ENCODE measurements at places on chromosomes 16 and 17. TPM values are rescaled to one million over a fixed set of nuclear protein-coding genes. Genes with fewer than 3 reads are reported as not detected.
A peak's percentile ranks its signal among the peaks of the same experiment; 100 is the strongest.

- DNase-seq: no peak
Observed at GRCh38 chr16:19913340-19913645, 28.6 kb upstream of the GPRC5B start.

DNA sequence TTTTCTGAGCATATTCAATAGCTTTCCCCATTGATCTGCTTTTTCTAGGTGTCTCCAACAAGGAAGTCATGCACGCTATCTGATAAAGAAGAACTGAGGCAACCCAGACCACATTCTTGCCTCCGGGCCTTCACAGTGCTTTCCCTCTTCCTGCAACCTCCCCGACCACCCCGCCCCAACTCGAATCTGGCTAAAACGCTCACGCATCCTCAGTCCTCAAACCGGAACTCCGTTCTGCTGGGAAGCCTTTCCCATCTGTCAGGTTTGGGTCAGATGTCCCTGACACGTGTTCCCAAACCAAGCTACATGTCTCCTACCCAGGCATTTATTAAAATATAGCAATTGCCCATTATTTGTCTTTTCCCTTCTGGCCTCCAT, 112.7 kb downstream of the VPS53 start:
- no peak for DNase-seq

GRCh38 chr17:1050246-1050995, 53.5 kb downstream of the TIMM22 start:
- DNase-seq: no peak

DNA sequence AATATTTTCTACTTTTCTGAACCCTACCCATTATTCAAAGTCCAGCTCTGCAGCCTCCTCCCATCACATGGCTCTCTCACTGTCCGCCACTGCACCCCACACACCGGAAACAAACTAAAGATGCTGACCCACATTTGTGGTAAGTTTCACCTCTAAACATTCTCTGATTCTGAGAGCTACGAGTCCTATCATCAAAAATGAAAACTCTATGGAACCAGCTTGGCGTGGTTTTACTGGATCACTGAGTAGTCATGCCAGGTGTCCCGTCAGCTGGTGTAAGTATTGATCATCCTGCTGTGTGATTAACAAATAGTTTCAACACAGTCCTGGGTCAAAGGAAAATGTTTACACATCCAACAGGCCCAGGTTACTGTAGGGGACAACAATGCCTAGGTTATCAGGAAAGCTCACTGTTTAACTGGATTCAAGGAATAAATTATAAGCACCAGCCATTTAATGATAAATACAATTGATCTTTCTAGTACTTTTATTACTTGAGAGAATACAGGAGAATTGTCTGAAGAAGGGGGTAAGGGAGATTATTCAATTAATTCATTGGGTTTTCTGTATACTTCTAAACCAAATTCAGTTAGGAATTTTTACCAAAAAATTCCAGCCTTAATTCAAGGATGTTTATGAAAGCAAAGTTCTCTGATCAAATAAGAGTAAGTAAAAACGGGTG, 33.9 kb downstream of the CYTH1 start:
- no peak for DNase-seq

GRCh38 chr17:33218698-33219601, 74.1 kb downstream of the ASIC2 start:
- DNase-seq: no peak

DNA sequence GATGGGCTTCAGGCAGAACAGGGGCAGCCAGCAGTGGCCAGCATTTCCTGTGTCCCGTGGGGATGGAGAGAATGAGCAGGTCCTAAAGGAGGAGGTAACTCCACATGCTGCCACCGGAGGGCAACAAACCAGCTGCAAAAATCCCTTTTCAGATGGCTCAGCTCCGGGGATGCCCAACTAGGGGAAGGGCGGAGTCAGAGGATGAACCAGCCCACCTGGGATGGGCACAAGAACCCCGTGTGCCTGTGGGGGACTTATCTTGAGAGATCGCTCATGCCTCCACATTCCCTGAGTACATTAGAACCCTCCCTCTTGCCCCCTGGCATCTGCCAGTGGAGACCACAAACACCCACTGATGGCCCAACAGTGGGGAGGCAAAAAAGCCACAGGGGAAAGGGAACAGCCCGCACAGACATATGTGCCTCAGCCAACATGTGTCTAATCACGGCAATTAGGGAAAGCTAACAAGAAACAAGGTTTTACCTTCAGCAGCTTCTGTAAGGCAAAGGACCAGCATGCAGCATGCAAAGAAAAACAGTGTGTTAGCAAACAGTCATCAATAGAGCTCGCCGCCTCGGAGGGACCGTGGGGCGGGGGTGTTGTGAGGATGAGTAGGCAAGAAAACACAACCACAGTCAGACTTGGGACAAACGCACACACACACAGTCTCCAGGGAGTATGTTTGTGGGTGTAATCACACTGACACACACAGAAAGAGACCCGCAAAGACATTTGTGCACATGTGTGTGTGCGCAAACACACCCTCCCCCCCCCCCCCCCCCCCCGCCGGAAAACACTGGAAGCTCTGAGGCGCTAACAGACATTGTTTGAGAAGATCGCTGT, 64.0 kb downstream of the MYO18A start:
- DNase-seq: no peak

GRCh38 chr17:78558181-78558850, 18.9 kb downstream of the DNAH17 start:
- no peak for DNase-seq

GRCh38 chr16:27772093-27772825, 222.3 kb downstream of the KATNIP start:
- no peak for DNase-seq

DNA sequence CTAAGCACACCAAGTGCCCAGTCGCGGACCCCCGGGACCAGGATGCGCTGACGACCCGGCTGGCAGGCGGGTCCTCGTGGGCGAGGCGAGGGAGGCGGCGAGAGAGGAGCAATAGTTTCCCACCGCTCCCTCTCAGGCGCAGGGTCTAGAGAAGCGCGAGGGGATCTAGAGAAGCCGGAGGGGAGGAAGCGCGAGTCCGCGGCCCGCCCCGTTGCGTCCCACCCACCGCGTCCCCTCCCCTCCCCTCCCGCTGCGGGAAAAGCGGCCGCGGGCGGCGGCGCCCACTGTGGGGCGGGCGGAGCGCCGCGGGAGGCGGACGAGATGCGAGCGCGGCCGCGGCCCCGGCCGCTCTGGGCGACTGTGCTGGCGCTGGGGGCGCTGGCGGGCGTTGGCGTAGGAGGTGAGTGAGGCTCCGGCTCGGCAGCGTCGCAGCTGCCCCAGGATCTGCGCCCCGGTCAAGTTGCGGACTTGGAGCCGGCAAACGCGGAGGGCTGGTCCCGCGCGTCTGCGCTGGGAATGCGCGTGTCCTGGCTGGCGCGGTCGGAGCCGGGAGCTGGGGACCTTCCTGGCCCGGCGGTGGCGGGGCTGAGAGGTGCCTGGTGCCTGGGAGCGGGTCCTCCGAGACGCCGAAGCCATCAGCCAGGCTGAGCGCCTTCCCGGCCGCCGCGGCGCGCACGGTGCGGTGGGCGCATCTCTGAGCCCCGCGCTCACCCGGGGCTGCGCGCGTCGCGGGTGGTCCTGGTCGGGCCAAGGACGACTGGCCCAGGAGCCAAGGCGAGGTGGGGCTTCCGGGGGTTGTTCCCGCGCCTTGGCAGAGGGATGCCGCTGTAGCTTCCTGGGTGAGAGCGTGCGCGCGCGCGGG, at the start of gene ITGB3:
Gene ITGB3, plus strand, starts transcription at position 287 of the 862 bp plus-strand sequence. Its CDS starts 35 bp downstream, at position 322.
- DNase-seq: no peak

- DNase-seq: no peak
Observed at GRCh38 chr17:11803231-11803969, 193.9 kb downstream of the ZNF18 start.

DNA sequence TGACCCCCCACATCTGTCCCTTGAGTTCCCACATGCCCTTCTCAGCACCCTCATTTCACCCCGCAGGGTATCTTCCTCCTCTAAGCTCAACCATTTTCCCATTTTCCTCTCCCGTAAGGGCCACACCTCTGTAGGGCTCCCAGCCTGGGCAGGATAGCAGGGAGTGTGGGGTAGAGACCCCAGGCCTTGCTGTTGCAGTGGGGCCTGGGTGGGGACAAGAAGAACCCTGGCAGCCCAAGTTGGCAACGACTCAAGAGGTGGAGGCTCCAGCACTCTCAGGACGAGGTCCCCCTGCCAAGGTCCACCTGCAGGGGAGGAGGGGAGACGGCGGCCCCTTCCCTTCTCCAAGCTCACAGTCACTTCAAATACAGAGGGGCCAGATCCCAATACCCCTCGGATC, 2.0 kb upstream of the TMEM92 start:
- no peak for DNase-seq

- no peak for DNase-seq
Observed at GRCh38 chr17:6856051-6856450, 24.5 kb upstream of the TEKT1 start.

DNA sequence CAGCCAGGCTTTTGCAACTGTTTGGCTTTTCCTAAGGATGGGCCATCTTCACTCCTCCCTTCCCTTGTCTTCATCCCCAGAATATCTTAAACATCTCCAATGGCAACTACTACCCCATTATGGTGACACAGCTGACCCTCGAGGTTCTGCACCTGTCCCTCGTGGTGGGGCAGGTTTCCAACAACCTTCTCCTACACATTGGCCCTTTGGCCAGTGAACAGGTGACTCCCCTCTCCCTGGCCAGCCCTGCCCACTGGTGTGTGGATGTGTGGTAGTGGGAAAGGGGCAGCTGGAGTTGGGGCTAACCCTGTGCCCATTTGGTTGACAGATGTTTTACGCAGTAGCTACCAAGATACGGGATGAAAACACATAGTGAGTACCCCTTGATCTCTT, 4.7 kb downstream of the TMEM106A start:
- no peak for DNase-seq

- no peak for DNase-seq
Observed at GRCh38 chr17:74566132-74566753, 1.1 kb downstream of the CD300H start.

DNA sequence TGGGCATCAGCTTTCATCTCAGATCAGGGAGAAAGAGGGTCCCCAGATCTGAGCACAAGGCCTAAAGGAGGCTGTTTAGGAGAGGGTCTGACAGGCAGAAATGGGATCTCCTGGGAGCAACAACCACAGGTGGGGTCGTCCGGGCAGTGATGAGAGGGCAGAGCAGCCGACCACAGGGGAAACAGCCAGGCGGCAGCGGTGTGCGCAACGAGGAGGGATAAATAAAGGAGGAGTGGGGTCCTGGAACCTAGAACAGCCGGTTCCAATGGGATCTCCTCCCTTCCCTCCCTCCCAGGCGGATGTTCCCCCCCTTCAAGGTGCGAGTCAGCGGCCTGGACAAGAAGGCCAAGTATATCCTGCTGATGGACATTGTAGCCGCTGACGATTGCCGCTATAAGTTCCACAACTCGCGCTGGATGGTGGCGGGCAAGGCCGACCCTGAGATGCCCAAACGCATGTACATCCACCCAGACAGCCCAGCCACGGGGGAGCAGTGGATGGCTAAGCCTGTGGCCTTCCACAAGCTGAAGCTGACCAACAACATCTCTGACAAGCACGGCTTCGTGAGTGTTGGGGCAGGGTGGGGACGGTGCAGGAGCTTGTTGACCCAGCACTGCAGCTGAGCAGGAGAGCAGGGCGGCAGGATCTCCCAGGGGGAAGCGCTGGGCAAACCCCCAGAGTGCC, 1.9 kb downstream of the TBX2 start:
- DNase-seq: no peak

GRCh38 chr17:39791111-39791992, 53.6 kb downstream of the GRB7 start:
- DNase-seq: no peak

DNA sequence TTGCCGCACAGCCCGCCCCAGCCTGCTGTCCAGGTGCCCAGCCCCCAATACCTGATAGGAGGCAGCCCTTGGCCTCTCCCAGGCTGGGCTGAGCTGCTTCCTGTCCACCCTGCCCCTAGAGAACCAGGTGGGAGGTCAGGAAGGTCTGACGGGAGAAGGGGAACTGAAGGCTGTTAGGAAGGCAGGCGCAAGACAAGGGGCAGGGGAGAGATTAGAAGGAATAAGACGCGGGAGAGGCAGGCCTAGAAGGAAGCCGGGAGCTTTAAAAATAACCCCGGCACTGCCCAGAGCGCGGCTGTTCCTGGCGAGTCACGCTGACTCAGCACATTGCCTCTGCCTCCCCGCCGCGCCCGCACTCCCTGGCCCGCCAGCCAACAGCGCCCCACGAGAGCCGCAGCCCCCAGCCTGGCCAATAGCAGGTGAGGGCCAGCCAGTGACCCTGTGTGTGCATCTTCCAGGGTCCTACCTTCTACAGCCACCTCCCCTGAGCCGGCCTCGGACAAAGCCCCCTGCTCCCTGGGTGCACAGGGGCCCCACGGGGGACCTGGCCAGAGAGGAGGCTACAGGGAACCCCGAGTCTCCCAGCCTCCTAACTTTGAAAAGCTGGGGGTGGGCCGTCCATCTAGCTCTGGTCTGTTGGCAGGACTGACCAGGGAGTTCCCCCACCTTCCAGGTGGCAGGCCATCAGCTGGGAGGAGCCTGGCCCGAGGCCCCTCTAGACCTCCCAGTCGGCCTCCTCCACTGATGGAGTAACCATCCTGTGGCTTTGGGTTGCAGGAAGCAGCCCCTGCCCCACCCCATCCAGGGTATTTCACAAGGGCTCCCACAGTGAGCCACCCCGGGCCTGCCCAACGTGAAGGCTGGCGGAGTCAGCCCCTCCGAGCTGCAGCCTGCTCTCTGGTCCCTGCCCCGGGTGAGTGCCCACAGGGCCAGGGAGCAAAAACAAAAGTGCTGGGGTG, 4.0 kb downstream of the MAFG start:
- DNase-seq: peak; percentile 44

DNA sequence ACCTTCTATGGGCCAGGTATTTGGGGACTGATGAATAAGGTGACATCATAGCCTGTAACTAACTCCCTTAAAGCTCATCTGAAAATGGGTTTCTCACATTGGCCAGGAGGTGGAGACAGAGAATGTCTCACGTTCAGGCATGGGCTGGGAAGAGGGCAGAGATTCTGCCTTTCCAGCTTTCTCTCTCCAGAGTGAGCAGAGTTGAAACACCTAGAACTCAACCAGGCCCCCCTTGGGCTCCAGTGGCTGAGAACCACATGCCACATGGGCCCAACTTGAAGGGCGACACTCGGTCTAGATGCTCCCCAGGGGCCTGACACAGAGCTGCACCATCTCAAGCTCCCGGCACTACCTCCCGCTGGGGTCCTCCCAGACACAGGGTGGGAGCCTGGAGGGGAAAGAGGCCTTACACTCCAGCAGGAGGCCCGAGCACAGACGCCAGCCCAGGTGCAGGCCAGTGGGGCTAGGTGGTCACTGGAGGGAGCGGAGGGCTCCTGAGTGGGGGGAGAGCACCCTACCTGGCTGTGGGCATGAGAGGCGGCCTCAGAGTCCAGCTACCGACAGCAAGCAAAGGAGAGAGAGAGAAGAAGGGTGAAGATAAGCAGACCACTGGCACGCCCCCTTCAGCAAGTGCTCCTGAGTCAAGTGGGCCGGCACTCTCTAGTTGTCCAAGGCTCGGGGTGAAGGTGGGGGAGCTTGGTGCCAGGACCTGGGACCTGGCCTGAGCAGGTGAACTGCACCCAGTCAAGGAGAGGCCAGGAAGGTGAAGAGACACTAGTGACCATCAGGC, 55.9 kb downstream of the MYO18A start:
- DNase-seq: peak; percentile 60

- no peak for DNase-seq
Observed at GRCh38 chr17:74691151-74691550, 21.6 kb downstream of the CD300LF start.

GABARAPL2 gene
- polyA plus RNA-seq: 138 TPM

TOM1L2 gene
- not detected for polyA plus RNA-seq

NPIPB13 gene
- polyA plus RNA-seq: 11.3 TPM

TP53TG3F gene
- polyA plus RNA-seq: not detected
